ENCODE measurements at places on chromosomes 2 and 18.

- DNase-seq, result no peak
Measured at GRCh38 chr18:8771930-8772329, 66.6 kb downstream of the MTCL1 start.

DNA sequence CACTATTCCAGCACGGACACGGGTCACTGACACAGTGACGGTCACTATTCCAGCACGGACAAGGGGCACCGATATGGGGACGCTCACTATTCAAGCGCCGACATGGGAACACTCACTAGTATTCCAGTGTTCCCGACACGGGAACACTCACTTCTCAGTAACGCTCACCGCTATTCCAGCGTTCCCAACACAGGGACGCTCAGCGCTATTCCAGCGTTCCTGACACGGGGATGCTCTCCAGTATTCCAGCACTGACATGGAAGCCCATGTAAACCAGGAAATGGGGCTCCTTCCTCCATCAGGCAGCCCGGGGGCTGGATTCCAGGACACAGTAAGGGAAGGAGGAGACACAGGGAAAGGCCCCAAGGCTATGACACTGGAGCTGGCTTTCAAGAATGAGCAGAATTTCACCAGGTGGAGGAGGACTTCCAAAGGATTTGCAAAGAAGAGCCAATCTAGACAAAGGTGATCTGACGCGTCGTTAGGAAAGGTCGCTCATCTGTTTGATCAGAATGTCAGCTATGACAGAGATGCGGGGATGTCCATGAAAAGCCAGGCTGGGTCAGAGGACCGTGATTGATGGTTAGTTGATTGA, 196.1 kb downstream of the EIPR1 start:
- no peak for DNase-seq

- peak; percentile 99 for DNase-seq
Measured at GRCh38 chr2:44168681-44169154, at the start of gene PPM1B. Gene PPM1B, plus strand, starts transcription at chr2:44168875. Its CDS starts 32,325 bp downstream, at chr2:44201200.

DNA sequence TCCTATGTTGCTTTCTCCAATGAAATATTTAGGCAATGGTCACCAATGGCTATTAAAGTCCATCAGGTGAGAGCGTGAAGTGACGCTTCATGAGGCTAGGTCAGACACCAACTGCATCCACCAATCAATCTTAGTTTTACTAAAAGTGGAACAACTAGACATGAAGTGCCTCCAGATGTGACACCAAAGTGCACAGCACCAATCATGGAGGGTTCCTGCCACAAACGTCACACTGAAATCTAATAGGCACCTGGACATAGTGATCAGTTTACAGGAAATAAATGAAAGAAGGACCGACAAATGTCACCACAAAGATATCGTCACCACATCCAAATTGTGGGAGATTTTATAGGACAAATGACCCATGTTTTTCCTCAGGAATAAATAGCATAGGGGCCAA, 70.5 kb downstream of the PSMG2 start:
- no peak for DNase-seq

DNA sequence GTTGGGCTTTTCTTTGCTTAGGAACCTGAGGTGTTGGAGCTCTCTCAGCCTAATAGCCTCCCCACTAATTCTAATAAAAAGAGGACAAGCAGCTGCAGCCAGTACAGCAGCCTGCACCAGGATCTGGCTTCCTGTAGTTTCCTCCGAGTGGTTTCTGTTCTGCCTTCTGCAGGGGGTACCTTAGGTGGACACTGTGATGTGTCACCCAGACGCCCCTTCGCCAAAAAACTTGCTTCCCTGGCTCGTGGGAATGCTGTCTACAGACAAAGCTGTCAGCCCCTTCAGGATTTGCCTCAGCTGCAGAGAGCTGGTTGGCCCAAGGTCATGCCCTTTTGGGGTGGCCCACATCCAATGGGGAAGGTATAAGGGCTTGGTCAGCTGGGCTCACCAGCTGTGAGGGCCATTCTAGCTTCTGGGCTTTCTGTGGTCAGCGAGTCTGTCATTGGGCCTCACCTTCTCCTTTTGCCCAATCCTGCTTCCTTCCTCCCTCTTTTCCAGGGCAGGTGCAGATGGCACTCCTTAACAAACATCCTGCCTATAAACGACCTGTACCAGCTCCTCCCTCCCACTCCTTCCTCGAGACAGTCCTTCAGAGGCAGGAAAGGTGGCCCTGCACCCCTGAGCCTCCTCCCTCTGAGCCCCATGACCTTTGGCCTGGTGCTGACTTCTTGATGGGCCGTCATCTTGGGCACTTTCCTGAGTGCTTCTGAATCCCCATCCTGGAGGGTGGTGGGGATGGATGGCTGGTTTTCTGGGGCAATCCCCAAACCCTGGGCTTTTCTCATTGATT, 44.0 kb upstream of the ROCK2 start:
- DNase-seq, result no peak

- DNase-seq, result no peak
Measured at GRCh38 chr2:101480764-101481163, 5.9 kb upstream of the RFX8 start.

- no peak for DNase-seq
Measured at GRCh38 chr2:219856602-219857001, 229.2 kb downstream of the SLC4A3 start.

DNA sequence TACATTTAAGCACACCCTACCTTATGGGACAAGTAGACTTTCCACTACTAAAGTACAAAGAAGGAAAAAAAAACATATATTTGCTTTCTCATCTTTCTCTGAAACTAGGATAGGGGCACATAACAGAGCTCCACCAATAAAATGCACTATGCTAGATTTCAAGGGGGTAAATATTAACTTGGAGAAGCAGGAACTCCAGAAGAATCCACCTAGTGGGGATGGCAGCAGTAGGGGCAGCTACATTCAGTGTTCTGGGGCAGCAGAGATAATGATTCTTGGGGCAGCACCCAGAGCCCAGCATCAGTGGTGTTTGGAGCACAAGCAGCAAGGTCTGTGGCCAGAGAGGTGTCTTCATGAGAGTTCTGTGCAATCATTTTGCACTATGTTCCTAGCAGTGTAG, 64.7 kb downstream of the DTNB start:
- no peak for DNase-seq

DNA sequence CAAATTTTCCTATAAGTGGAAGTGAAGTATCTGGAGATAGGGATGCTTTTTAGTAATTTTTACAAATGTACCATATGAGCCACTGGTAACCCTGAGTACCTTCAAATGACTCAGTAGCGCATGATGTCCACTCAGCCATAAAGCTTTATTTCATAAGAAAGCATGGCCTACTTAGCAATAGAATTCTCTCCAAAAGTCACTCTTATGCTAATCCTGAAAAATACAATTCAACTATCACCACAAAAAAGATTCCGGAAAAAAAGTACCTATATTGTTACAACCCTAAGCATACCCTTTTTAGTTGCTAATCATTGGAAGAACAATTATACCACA, 732.2 kb downstream of the SOCS6 start:
- no peak for DNase-seq

- no peak for DNase-seq
Measured at GRCh38 chr18:57051657-57052044, 95.2 kb upstream of the BOD1L2 start.

DNA sequence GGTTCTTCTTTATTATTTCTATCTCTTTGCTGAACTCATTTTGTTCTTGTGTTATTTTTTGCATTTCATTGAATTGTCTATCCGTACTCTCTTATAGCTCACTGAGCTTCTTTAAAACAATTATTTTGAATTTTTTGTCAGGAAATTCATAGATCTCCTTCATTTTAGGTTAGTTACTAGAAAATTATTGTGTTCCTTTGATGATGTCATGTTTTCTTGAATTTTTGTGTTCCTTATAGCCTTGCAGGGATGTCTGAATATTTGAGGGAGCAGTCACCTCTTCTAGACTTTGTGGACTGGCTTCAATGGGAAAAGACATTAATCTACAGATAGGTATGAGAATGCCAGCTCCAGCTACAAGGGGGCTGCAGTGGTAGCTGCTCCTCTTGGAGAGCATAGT, 20.7 kb upstream of the OSBPL6 start:
- DNase-seq, result no peak

DNA sequence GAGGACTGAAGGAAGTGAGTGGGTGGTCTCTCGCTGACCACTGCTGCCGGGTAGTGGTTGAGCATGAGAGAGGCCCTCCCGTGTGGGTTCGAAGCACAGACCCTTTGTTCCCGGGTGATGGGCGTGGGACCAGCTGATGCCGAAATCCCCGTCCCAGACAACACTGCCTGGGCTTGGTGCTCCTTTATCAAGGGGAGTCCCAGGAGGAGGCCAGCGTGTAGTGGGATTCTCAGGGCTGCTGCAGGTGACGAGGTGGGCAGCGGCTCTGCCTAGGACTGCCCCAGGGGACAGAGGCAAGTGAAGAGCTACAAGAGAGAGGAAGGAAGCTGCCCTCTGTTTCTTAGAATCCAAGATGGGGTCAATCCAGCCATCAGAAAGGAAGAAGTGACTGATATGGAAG, 251.3 kb upstream of the PXDN start:
- no peak for DNase-seq

- DNase-seq, result no peak
Measured at GRCh38 chr2:68404893-68405799, 40.1 kb downstream of the PLEK start.

DNA sequence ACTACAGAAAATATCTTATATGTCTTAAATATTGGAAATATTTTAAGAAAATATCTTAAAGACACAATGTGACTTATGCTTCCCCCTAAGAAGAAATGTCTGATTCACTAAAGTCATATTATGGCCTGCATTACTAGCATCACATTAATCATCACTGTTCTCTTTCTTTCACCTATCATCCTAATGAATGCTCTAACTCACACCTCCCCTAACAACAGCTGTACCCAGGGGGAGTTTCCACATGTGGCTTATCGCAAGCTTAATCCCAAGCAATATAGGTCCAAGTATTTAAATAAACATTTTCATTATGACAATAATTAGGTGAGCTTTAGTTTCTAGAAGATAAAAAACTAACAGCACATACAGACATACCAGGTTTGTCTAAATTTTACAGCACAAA, 39.6 kb downstream of the REV1 start:
- DNase-seq, result no peak

DNA sequence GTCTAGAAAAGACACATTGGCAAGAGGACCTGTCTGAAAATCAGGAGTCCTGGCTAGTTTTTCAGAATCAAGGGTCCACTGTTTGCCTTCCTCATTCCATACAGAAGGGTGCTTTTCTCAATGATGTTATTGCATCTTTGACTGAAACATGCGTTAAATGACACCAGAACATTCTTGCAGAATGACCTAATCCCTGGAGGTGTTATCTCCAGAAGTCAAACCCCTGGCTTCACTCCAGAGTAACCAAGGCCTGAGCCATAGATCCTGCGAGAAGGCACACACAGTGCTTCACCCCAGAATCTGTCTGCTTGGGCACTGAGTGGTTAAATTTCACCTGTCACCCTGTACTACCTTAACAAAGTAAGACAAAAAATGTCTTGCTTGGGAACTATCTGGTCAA, 1055.2 kb upstream of the FANCL start:
- no peak for DNase-seq

DNA sequence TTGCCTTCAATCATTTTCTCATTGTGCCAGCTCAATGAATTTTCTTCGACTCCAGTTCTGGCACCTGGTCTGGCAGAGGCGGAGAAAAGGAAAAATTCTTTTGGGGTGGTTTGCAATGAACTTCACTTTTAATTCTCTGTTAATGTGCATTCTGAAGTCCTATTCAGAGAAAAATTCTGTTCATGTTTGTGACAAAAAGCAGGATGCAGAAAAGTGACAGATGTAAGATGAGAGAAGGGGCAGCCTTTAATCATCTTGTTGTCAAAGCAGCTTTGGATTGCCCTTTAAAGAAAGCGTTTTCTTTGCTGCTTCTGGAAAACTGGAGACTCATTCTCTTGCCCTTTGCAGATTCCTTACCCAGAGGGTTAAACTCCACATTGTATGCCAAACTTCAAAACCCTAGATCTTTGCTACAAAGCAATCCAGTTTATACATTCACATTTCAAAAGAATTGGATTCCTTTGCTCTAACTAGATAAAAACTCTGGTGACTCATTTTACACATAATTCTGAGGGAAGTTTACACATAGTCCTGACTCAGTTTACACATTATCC, 94.6 kb upstream of the CAVIN2 start:
- DNase-seq, result no peak

DNA sequence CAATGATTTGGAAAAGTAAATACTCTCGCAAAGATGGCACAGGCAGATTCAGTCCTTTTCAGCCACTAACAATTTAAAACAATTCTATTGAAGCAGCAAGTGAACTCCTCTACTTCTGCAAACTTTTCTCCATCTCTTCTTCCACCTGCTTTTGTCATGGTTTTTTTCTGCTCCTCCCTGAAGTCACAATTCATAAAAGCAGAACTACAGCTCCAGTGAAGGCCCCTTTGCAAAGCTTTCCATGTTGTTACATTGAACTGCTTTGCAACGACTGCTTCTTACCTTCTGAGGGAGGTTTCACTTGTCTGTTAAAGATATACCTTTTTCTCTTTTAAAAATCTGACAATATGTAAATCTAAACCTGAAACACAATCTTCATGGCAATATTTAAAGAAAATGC, 3.7 kb upstream of the SERTAD2 start:
- no peak for DNase-seq

GRCh38 chr2:34332813-34333212, 733.7 kb upstream of the FAM98A start:
- DNase-seq, result no peak

- DNase-seq, result no peak
Measured at GRCh38 chr18:35141077-35141476, 99.8 kb upstream of the ZNF397 start.

- DNase-seq, result no peak
Measured at GRCh38 chr2:55903727-55904126, 19.9 kb downstream of the EFEMP1 start.

GRCh38 chr18:38635709-38636430, 1070.3 kb upstream of the CELF4 start:
- no peak for DNase-seq

DNA sequence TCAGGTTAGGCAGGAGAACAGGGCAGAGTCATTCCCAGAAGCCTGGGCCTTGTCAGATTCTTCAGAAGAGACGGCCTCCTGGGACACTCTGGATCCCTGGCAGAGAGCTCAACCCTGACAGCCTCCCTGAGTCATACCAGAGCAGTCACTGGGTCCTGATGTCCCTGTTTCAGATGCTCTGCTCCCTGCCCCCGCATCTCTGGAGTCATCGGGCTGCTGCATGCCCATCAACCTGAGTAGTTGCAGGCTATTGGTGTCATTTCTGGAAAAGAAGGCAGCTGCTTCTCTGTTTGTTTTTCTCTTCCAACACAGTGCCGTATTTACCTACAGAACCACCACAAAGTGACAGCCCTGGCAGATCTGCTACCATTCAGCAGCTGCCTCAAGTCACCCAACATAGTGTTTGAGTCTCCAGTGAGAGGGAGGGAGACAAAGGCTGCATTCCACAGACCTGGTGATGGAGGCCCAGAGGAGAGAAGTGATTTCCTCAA, 145.1 kb downstream of the B3GNT2 start:
- DNase-seq, result no peak

Data from stimulated activated naive CD8-positive, alpha-beta T cell treated with anti-CD3 and anti-CD28 coated beads, Interleukin-15, Interleukin-2, amounts not matched to agents 100 U/mL and 50 U/mL, for 24 hours (primary cell).